GM12878 (cell line): ENCODE measurements at places on chromosomes 16 and 17.

- DNase-seq: no peak
These were observed 1.3 kb upstream of the SENP3 start for GRCh38 chr17:7560172-7561027.

GRCh38 chr16:56405977-56406672 lies 19.2 kb downstream of the AMFR start:
- no peak for DNase-seq

GRCh38 chr16:15605839-15606517 lies 37.0 kb downstream of the MARF1 start:
- DNase-seq: no peak

- DNase-seq: no peak
These were observed 261.2 kb downstream of the CBLN1 start for GRCh38 chr16:49020436-49020835.

GRCh38 chr17:16407911-16408588 lies 7.3 kb upstream of the TRPV2 start:
- peak; percentile 96 for DNase-seq

GRCh38 chr17:2935632-2936031 lies 127.8 kb downstream of the OR1D5 start:
- DNase-seq: no peak

GRCh38 chr17:82021107-82021899 lies 1.4 kb downstream of the CENPX start:
- DNase-seq: no peak

GRCh38 chr17:6823011-6823442 lies 8.5 kb downstream of the TEKT1 start:
- no peak for DNase-seq

DNA sequence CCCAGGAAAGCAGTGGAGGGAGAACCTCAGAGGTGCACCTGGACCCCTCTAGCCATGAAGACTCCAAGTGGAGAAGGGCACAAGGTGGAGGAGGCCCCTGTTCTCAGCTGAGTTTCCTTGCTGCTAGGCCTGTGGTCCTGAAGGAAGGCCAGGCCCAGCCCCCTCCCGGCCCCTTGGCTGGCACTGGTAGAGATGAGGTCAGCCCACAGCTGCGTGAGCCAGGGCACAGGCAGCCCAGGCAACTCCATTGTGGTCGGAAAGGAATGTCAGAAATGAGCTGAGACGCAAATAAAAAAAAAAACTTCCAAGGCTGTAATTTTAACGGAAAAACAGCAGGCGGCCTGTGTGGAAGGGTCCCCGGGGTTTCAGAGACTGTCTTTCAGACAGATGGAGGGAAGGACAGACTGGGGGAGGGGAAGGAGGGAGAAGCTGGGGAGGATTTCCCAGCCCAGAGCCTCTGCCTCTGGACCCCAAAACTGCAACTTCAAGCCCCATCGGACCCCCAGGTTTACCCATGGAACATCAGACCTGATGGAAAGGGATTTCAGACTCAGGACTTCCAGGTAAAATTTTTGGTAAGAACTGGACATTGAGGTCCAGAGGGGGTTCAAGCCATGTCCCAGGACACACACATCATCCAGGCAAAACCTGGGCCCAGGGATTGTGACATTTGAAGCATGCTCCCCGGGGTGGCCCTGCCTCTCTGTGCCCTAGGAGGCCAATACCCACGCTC lies 25.6 kb upstream of the MRPS23 start:
- no peak for DNase-seq

DNA sequence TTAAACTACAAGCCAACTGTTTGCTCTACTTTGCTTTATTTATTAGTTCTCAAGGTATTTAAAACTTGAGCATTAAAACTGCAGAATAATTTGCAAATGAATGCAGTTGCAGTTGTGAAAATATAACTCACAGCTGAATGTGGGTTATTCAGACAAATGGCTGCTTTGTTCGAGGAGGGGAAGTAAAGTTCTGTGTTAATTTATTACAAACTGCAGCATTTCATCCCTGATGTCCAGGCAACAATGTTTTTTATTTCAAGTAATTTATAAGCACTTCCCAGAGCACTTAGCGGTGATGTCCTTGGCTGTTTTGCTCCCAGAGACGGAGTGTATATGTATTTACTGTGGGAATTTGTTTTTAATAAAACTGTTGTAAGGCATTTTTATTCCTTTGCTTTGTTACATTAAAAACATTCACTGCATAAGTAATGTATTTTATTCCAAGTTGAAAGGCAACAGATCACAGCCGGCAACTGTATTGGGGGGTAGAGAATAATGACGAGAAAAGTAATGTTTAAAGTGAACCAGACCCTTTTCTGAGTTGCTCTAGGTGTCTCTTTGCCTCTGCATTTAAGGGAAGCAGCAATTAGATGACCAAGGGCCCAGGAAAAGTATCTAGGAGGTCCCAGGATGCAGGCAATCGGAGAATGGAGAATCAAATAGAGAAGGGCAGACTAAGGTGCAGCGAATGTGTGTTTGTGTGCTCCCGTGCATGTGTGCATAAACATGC lies 291.2 kb upstream of the SALL1 start:
- no peak for DNase-seq

GRCh38 chr16:67198238-67198734 lies 645 bp upstream of the ELMO3 start:
- no peak for DNase-seq

DNA sequence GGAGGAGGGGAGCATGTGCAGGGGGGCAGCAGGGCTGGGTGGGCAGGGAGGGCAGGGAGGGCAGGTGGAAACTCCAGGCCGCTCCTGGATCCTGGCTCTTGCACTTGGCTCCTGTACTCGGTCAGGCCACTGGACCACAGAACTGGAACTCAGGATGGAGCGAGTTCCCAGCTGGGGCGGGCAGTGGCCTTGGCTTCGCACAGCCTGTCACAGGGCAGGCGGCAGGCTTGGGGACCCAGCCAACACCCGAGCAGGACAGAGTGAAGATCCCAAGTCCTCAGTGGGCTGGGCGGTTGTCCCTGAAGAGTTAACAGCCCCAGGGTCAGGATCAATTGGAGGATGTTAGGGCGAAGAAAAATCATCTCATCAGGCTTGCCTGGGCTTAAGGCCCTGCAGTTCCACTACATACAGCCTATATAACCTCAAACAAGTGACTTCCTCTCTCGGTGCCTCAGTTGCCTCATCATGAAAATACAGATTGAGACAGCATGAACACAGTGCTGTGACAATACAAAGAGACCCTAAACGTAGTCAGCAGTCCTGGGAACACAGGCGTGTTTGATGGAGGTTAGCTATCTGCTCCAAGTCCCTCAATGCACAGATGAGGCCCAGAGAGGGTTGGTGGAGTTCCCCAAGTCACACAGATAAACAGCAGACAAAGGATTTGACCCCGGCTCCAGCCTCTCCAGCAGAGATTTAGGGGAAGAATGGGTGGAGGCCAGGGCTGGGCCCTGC lies 21.9 kb downstream of the ZNF423 start:
- no peak for DNase-seq

DNA sequence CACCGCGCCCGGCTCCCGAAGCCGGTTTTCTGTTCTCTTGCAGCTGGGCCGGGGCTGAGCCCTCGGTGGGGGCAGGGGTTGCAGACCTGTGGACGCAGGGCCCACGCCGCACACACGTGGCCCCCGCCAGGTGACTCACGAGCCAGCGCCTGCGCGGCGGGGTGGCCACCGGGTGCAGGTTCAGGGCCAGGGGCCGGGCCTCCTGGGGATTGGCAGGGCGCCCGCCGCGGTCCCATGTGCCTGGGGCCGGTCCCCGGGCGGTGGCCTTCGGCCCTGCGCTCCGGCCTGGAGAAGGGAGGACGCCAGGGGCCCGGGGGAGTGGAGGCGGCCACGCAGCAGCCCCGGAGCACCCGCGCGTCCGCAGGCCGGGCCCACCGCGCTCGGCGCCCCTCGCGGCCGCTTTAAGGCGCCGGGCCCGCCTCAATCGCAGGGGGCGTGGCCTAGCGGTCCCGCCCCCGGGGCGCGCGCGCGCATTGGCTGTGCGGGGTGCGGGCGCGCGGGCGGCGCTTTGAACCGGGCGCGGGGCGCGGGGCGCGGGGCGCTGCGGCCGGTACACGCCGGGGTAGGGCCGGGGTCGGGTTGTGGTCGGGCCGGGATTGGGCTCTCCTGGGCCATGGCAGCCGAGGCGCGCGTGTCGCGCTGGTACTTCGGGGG lies at the start of gene SLC25A10:
Gene SLC25A10, plus strand, starts transcription at position 471 of the 654 bp plus-strand sequence. Its CDS starts 143 bp downstream, at position 614.
- DNase-seq: no peak

DNA sequence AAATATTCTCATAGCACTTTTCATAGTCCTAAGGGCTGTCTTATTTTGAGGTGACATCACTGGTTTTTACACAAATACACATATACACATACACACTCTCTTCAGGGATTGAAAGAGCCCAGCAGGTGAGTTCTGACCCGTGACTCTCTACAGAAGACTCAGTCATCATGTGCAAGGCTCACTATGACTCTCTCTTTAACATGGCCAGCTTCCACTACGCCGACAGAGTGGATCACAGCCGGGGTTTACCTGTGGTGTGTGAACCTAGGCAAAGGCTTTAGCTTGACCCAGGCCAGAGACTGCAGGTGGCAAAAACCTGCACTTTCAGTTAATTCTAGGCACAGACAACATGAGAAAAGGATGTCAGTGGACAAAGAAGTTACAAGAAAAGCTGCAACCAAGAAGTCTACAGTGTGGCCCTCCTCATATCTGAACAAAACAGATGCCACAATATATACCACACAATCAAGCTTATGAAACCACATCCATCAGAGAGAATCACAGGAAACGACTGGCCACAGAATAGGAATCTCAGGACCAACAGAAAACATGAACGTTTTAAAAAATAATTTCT lies 56.5 kb downstream of the CYTH1 start:
- no peak for DNase-seq

DNA sequence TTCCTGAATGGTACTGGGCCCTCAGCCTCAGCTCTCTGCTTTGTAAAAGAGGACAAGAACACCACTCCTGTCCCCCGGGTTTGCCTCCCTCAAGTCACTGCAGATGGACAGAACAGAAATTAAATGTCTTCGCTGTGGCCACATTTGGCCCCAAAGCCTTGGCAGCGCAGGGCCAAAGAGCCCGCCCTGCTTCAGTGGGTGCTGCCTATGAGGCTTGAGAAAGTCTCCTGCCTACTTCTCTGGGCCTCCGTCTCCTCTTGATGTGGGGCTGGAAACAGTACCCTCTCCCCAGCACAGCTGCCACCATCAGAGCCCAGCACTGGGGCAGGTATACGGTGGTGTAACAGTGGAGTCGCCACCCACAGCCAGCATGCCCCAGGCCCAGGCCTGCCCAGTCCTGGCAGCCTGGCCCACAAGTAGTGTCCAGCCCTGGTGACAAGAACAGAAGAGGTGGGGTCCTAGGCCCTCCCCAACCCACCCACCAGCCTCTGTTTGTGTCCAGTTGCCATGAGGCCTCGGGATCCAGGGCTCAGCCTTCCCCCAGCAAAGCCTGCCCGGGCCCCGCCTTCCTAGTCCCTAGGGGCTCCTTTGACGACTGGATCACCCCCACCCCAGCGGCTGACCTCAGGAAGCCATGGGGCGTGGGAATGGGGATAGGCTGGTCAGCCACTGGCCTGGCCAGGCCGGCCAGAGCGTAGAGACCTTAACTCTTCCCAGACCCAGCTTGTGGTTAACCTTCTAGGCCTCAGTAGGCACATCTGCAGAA lies 3.9 kb upstream of the TPPP3 start:
- no peak for DNase-seq

DNA sequence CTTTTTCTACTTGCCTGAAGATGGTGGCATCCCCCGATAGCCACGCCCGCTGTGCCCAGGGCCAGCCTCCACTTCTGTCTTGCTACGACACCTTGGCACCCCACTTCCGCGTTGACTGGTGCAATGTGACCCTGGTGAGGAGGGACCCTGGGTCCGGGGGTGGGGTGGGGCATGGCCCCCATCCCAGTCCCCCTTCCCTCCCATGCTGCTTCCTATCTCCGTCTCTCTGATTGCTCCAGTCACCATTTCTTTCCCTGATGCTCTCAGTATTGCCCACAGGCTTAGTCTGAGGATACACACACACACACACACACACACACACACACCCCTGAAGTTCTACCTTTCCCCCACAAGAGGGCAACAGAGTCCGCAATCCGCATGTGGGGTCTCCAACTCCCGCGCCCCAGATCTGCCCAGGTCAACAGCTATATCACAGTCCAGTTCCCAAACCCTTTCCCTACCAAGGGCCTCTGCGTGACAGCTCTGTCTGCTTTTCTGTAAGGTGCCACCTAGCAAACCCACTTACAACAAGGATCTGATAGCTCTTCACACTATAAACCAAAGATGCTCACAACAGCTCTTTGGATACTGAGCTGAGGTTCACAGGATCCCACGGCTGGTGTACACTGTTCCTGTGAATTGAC lies 3.4 kb downstream of the SGCA start:
- peak; percentile 44 for DNase-seq

DNA sequence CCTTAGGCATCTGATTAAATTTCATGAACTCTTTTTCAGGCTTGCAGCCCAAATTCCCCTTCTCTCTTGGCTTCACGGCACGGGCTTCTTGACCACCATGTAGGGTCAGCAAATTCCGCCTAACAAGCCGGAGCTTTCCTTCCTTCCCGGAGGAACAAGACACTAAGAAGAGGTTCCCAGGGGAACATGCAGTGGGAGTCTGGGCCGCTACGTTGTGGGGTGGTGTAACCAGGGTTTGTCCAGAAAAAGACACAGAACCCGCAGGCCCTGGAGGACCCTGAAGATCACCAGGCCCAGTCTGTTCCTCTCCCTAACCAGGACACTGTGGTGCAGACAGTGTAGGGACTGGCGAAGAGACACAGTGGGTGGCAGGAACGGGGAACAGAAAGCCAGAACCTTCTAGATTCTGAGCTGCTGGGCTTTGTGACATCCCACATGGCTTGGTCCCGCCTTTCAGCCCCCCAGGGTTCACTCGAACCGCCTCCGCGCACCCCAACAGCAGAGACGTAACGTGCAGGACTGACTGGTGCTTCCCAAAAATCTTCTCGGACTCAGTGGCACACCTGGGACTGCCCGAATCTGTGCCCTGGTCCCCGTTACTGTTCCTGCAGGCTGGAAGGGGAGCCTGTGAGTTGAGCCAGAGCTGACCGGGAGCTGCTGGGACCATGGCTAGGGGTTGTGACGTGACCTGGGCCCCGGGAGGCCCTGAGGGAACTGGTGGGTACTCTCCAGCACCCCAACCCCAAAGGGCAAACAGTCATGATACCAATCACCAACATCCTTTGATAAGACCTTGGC lies 55.2 kb downstream of the TBC1D16 start:
- DNase-seq: no peak

GRCh38 chr16:4517812-4518680 lies 20.5 kb downstream of the CDIP1 start:
- DNase-seq: no peak

DNA sequence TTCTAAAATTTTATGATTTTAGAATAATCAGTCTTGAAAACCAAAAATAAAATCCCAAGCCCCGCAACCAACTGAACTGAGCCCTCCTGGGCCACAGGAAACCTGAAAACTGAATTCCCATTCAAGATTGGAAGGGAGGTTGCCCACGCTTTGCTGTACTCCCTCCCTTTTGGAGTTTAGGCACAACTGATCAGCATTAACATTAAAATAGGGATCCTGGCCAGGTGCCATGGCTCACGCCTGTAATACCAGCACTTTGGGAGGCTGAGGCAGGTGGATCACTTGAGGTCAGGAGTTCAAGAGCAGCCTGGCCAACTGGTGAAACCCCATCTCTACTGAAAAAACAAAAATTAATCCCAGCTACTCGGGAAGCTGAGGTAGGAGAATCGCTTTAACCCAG lies 52.7 kb upstream of the NETO2 start:
- DNase-seq: no peak
